CD8-positive, alpha-beta memory T cell (primary cell): ENCODE measurements at places on chromosomes 3 and 15. TPM values are rescaled to one million over a fixed set of nuclear protein-coding genes. Genes with fewer than 3 reads are reported as not detected.

Gene NOX5
- total RNA-seq, result not detected

Gene APBA2
- total RNA-seq, result 15.7 TPM

Gene CRBN
- 47.8 TPM for total RNA-seq

Gene LRRN1
- total RNA-seq, result 0.80 TPM
